Upper lobe of left lung (tissue), 6 donors: ENCODE measurements at places on chromosomes 4 and X. TPM values are rescaled to one million over a fixed set of nuclear protein-coding genes. Genes with fewer than 3 reads are reported as not detected.

DNA sequence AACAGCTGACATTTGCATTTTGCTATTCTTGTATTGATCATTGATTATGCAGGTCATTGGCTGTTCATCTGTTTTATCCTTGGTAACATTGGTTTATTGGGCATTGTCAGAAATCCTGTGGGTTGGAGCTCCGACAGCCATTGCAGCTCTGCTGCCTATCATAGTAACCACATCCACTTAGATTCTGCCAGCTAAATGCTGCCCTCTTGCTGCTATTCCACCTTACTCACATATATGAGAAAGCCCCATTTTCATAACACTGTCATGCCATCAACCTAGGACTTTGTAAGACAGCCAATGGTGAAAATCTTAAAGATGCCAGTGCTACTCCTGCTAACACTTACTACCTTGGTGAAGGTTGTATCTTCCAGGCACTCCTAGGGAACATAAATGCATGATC is 187.3 kb upstream of the CXCL13 start:
- DNase-seq = no peak

- no peak for DNase-seq
Observed at GRCh38 chrX:40966213-40966820, 118.9 kb upstream of the USP9X start.

DNA sequence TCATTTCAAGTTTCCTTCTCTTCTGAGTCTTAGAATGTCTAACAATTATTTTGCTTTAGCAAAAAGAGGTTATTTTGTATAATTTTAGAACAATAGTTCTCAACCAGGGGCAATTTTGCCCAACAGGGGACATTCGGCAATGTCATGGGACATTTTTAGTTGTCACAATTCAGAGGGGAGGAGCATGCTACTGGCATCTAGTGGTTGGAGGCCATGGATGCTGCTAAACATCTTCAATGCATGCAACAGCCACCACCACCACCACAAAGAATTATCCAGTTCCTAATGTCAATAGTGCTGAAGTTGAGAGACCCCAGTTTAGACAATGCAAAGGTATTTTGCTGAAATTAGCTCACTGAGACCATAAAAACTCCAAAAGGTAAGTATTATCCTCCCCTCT is 122.5 kb downstream of the ARHGAP6 start:
- DNase-seq = no peak

GRCh38 chrX:135295238-135295943 is 13.9 kb upstream of the ETDC start:
- peak; percentile 26 for DNase-seq

- peak; percentile 92 for DNase-seq
Observed at GRCh38 chrX:63754860-63755579, 30.0 kb downstream of the ARHGEF9 start.

PAK3 gene
- total RNA-seq = 1.3 TPM

XG gene
- total RNA-seq = not detected

CXorf49 gene
- not detected for total RNA-seq

HMX1 gene
- not detected for total RNA-seq

SH2D1A gene
- total RNA-seq = 1.0 TPM

CENPVL2 gene
- not detected for total RNA-seq
